ENCODE measurements at places on chromosomes 13 and 19.

DNA sequence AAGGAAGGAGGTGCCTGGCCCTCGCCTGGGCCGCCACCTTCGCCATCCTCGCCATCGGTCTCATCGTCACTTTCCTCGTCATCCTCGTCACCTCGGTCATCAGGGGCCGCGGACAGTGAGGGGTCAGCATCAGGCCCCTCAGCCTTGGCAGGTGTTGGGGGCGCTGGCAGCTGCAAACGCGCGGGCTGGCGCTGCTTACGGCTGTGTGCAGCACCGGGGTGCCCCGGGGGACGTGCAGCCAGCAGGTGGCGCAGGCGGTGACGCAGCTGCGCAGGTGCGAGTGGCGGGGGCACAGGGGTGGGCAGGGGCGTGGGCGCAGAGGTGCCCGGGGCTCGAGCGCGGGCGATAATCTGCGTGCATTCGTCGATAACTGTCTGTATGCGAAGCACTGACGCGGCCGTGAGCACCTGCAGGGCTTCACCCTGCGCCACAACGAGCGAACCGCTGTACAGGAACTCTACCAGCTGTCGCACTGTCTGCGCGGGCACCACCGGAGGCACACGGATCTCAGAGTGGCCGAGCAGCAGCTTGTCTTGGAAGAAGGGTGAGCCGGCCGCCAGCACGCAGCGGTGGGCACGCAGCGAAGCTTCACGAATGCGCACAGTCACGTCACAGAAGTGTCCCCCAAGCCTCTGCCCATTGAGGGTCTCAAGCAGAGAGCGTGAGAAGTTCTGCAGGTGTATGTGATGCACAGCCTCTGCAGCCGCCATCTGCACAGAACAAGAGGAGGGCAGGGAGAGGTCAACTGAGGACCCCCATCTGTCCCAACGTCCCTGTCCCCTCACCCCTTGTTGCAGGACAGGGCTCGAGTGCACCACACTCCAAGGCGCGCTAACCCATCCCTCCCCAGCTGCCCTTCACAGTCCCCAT is 2.4 kb downstream of the ZBTB45 start:
- no peak for DNase-seq

DNA sequence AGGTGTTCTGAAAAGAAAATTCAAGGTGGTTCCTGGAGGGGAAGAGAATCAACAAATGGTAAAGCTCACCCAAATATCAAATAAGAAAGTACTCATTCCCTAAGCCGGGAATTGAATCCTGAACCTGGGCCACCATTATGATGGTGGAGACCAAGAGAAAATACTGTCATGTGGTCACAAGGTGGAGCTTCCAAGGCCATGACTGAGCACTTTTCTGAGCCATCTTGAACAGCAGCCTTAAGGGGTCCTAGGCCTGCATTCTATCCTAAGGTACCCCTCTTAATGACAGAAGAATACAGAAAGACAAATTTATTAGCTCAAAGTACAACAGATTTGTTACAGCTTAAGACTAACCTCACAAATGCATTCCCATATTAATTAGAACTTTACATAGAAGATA is 9.6 kb downstream of the ZNF431 start:
- no peak for DNase-seq

DNA sequence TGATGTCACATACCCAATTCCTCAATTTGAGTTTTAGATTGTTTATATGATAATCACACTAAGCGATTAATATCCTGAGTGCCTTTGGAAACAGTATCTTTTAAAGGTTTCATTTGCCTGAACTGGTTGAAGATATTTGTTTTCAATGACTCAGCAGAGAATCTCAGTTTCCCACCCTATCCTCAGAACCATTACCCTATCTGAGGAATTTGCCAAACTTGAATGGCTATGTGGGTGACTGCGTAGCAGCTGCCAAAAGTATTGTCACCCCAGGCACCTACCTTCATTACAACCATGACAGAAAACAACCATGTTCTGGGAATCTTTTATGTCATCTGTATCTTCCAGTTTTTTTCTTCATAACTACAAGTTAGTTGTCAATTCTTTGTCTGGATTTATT is 440.1 kb upstream of the NBEA start:
- no peak for DNase-seq

- DNase-seq, result no peak
Observed at GRCh38 chr13:76148926-76149325, 512.8 kb downstream of the LMO7 start.

- no peak for DNase-seq
Observed at GRCh38 chr19:58518256-58519086, 1.1 kb downstream of the ZBTB45 start.

- no peak for DNase-seq
Observed at GRCh38 chr13:33541456-33541855, 255.9 kb upstream of the STARD13 start.

DNA sequence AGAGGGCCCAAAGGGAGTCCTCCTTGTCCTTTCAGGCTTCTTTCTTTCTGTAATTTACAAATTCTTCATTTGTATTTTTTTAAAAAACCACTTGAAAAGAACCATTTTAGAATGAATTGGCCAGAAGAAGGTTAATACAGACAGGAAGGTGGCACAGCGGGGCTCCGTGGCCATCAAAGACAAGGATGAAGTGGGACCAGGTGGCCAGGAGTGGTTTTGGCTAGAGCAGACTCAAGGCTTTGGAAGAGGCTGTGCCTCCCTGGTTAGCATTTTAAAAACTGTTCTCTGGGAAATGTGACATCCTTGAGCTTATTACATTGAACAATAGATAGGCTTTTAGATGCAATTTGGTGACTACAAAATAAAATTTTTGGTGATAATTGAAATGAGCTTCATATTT is 48.4 kb downstream of the ATP8A2 start:
- DNase-seq, result no peak

GRCh38 chr13:41327994-41328790 is 17.1 kb downstream of the NAA16 start:
- no peak for DNase-seq

GRCh38 chr19:2827840-2828489 is 8.3 kb downstream of the ZNF554 start:
- no peak for DNase-seq

- DNase-seq, result no peak
Observed at GRCh38 chr13:22232186-22232585, 561.3 kb downstream of the FGF9 start.

DNA sequence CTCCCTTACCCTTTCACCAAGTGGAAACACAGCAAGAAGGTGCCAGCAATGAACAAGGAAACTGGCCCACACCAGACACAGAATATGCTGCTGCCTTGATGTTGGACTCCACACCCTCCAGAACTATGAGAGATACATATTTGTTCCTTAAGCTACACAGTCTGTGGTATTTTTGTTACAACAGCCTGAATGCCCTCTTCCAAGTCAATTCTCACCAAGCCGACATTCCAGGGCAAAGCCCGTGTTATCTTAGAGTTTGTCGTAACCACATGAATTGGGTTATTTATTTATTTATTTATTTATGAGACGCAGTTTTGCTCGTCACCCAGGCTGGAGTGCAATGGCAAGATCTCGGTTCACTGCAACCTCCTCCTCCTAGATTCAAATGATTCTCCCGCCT is 14.9 kb downstream of the FGF21 start:
- DNase-seq, result no peak

DNA sequence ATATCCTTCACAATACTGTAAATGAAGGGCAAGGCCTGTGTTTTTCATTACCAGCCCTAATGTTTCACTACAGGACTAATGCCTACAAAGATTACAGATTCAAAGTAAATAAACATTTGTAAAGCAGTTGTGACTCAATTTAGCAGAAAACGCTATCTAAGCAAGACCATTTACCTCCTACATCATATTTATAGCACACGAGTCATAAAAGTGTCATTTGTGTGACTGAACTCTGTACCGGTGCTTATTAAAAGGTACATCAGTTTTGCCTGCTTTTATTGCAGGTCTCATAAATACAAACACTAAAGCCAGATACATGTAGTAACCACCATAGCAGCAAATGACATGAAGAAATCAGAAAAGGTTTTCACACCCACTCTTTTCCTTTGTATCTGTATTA is 61.5 kb upstream of the SLC15A1 start:
- no peak for DNase-seq

GRCh38 chr13:32443111-32443510 is 15.2 kb upstream of the N4BP2L1 start:
- peak; percentile 46 for DNase-seq

- no peak for DNase-seq
Observed at GRCh38 chr19:1249990-1250436, 1.6 kb downstream of the MIDN start.

DNA sequence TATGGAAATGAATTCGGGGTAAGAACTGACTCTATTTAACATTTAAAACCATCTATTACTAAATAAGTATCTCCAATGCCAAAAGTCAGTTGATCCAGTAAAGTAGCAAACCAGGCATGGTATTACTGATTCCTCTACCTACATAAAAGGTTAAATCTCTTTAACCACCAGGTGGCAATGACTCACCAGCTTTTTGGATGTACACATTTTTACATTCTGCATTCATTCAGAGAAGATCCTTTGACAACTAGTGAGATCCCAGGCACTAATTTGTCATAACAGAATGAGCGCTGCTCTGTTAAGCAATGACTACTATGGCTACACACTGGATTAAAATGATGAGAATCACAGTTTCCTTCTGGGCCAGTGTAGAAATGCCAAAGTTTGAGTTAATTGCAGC is 329.8 kb upstream of the GPC6 start:
- no peak for DNase-seq

- no peak for DNase-seq
Observed at GRCh38 chr19:47068876-47069406, 20.5 kb upstream of the TMEM160 start.
